ENCODE measurements at places on chromosomes 1 and 21.

DNA sequence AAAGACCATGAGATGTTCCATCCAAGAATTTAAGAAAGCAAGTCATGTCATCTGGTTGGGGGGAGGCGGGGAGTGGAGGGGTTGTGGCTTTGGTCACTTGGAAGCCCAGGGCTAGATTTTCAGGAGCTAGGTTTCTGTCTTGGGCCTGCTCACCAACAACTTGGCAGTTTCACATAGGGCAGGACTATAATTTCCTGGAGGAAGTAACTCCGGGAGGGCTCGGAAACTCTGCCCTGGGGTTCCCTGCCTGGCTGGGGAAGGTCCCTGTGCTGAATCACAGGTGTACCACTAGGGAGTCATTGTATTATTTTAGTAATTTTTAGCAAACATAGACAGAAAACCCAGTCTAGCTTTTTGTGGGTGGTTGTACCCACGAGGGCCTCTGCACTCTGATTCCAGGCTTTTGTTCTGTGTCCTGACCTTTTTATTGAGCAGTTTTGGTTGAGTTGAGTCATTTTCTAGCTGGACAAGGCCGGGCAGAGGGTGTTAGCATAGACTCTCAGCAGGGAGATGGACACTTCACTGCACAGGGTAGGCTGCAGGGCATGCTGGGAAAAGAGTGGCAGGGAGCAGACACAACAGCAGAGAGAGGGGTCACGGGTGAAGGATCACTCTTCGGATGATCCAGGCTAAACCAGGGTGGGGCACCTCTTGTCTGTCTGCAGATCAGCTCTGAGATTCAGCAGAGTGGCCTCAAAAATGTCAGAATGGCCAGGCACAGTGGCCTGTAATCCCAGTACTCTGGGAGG lies 144.7 kb downstream of the GRIK3 start:
- DNase-seq: no peak

GRCh38 chr1:18151436-18152122 lies 44.0 kb downstream of the IGSF21 start:
- no peak for DNase-seq

- no peak for DNase-seq
Observed at GRCh38 chr1:76613886-76614285, 253.4 kb upstream of the ST6GALNAC5 start.

DNA sequence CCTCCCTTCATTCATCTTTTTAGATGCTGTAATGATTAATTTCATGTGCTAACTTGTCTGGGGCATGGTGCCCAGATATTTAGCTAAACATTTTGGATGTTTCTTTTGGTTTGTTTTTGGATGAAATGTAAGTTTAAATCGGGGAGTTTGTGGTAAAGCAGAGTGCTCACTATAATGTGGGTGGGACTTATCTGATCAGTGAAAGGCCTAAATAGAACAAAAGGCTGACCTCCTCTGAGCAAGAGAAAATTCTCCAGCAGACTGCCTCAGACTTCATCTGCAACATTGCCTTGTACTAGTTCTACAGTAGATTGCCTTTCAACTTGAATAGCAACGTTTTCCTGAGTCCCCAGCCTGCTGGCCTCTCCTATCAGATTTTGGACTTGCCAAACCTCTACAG lies 183.6 kb downstream of the S1PR1 start:
- no peak for DNase-seq

DNA sequence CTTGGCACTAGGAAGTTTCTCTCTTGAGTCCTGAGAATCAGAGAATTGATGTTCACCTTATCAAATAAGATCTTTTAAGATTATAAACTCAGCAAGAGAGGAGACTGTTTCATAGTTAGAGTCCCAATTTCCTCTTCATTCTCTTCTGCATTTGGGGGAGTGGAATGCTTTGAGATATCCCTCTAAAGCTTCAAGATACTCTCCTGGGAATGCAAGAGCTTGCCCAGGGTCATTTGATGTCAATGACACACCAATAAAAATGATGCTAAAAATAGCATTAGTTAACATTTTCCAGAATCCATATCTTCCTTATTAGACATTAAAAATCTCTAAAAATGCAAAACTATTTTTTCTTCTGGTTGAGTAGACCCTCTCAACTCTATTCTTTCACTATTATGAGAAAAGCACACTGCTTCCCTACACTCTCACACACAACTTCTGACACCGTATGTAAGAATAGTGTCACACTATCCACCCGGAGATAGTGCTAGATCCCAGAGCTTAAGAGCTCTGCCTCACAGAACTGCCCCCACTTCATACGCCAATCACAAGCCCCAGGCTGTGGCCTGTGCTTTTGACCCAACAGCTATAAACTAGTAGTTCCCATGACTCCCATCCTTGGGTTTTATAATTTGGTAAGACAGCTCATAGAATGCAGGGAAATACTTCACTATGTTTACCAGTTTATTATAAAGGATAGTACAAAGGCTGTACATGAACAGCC lies 399.9 kb upstream of the RUNX1 start:
- DNase-seq: no peak

DNA sequence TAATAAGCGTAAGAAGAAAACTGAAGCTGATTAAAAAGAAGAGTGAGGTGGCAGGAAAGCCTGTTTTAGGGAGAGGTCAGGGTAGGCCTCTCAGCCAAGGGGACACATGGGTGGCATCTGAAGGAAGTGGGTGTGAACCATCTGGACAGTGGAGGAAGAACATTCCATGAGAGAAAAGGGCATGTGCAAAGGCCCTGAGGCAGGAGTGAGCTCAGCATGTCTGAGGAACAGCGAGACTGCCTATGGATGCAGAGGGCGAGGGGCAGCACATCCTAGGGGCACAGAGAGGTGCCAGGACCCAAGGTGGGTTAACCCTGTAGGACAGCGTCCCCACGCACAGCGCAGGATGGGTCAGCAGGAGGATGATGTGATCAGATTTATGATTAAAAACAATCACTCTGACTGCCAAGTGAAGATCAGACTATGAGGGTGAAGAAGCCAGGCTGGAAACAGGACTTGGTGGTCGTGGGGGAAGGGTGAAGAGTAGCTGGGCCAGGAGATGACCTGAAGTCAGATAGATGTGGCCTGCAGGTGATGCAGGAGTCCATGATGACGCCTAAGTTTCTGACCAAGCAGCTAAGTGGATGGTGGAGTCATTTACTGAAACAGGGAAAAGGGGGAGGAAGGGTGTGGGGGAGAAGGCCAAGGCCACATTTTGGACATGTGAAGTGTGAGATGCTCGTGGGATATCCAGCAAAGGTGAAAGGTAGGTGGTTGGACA lies 37.9 kb downstream of the PABPC4 start:
- DNase-seq: no peak

DNA sequence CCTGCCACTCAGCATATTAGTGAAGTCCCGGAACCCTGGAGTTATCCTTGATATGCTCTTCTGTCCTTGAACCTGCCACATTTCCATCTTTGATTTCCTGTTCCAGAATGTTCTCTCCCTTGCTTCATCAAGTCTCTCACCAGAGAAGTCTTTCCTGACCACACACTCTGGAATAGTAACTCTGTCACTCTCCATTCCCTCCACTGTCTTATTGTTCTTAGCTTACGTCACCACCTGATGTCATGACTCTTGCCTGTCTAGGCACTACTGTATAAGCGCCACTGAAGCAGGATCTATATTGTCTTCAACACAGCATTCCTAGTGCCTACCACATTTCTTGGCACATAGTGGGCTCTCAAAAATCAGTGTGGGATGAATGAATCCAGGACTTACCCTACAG lies 65.4 kb upstream of the SMYD2 start:
- DNase-seq: no peak

- DNase-seq: no peak
Observed at GRCh38 chr1:56501426-56501825, 77.9 kb downstream of the PLPP3 start.

- DNase-seq: no peak
Observed at GRCh38 chr1:29793101-29793546, 556.8 kb downstream of the PTPRU start.

DNA sequence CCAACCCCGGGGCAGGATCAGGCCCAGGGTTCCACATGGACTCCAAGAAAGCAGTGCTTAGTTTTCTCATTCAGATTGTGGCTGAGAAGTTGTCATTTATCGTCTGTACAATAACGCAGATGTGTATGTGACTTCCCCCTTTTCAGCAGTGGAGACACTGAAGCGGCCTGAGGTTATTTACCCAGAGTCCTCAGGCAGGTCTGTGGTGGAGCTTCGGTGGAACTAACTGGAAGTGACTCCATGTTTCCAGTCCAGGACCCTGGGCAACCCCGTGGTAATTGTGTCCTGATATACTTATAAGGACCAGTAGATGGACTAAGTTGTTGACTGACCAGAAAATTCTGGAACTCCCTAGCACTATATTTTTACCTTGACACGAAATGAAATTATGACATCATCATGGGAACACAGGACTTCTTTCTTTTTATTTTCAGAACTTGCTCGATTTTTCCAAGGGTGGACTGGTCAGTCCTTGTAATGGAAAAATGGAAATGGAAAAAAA lies 1.0 kb upstream of the IER5 start:
- no peak for DNase-seq

GRCh38 chr1:7253988-7254587 lies 468.8 kb downstream of the CAMTA1 start:
- DNase-seq: no peak

GRCh38 chr1:26159743-26160039 lies 812 bp downstream of the FAM110D start:
- DNase-seq: no peak

DNA sequence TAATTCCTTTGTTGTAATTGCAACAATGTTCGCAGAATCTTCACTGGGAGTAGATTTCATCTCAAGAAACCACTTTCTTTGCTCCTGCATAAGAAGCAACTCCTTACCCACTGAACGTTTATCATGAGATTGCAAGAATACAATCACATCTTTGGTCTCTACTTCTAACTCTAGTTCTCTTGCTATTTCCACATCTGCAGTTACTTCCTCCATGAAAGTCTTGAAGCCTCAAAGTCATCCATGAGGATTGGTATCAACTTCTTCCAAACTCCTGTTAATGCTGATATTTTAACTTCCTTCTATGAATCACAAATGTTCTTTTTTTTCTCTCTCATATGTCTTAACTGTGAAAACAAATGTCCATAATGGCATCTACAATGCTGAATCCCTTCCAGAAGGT lies 118.6 kb upstream of the RAB4A start:
- DNase-seq: no peak

DNA sequence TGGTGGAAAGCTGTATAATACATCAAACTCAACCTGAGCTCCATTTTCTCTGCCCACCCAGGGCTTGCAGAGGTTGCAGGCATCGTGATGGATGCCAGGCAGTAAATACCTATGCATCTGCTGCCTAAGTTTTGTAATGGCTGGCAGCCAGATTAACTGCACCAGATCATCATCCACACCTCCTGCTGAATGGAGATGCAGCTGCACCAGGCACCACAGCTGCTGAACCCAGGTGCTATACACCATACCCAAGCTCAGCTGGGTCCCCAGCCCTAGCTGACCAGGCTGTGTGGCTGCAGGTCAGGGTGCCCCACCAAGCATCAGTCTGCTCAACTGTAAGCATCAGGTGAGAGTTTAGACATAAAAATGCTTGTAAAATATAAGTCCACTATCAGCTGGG lies 6.7 kb upstream of the SNAPIN start:
- DNase-seq: no peak

DNA sequence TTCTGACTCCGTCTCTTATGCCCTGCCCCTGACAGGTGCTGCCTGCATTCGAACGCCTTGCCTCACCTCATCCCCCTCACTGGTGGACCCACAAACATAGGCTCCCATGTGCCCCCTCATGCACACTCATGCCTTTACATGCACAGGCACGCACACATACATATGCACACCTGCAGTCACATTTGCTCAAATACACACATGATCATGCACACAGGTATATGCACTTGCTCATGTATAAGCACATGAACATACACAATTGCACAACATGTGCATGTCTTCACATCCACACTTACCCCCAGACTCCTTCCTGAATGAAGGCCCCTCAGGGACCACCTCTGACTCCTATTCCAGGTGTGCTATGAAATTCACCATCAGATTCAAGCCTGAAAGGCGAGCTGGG lies 506.9 kb downstream of the PTPRU start:
- no peak for DNase-seq

- no peak for DNase-seq
Observed at GRCh38 chr1:25458541-25459298, 28.0 kb downstream of the MACO1 start.

DNA sequence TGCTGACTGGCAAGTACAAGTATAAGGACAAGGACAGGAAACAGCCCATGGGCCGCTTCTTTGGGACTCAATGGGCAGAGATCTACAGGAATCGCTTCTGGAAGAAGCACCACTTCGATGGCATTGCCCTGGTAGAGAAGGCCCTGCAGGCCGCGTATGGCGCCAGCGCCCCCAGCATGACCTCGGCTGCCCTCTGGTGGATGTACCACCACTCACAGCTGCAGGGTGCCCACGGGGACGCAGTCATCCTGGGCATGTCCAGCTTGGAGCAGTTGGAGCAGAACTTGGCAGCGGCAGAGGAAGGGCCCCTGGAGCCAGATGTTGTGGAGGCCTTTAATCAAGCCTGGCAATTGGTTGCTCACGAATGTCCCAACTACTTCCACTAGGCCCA lies 32.0 kb downstream of the SLC16A1 start:
- DNase-seq: no peak

GRCh38 chr1:34268311-34268954 lies 91.7 kb downstream of the C1orf94 start:
- no peak for DNase-seq

DNA sequence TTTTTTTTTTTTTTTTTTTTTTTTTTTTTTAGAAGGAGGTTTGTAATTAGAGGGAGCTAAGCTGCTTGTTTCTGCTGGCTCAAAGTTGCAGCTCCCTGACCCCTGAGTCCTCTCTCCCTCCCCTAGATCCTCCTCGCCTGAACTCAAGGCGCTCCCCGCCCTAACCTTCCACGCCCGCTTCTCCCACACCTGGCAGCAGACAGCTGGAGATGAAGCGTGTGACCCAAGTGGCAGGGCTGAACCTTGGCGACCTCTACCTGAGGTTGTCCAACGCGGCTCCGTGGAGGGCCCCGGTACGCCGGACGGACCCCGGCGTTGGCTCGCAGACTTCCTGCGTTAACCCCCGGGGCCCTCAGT lies 795 bp downstream of the NGF start:
- no peak for DNase-seq

DNA sequence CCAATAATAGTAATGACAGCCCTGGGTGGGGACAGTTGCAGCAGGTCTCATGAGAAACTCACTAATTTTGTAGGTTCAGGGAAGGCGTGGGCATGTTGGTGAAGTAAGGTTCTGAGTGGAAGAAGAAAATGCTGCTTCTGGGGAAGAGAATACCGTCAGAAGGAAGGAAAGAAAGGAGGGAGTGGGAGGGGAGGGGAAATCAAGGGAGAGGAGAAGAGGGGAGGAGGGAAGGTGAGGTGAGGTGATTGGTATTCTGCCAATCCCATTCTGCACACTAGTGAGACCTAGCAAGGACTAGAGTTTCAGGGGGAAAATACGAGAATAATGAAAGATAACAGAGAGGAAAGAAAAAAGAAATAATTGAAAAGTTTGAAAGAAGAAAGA lies 32.4 kb upstream of the MGST3 start:
- DNase-seq: no peak

DNA sequence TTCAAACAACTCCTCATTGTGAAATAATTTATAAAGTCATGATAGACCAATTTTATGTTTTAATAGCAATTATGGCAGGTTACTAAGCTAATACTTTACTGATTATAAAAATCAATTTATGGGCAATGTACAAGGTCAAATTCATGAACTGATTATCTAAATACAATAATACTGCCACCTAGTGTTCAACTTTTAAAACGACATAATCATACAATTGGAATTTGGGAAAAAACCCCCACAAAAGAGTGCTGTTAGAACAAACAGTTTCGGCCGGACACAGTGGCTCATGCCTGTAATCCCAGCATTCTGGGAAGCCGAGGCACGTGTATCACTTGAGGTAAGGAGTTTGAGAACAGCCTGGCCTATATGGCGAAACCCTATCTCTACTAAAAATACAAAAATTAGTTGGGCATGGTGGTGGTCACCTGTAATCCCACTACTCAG lies 14.0 kb downstream of the GTF2B start:
- no peak for DNase-seq
